Activated CD8-positive, alpha-beta T cell treated with anti-CD3 and anti-CD28 coated beads, Interleukin-2, amount 10 ng/mL, durations not matched to agents 7 days and 5 days (primary cell): ENCODE measurements at places on chromosomes 3 and 15. TPM values are rescaled to one million over a fixed set of nuclear protein-coding genes. Genes with fewer than 3 reads are reported as not detected.

Gene SPINK8
- not detected for total RNA-seq

GRCh38 chr3:47041114-47041513 is 61.6 kb downstream of the NBEAL2 start:
- H3K36me3 ChIP-seq = peaks cover 46% of the 10 kb centered on the region
- no peaks in the 10 kb centered on the region for H3K27me3 ChIP-seq
- DNase-seq = no peak
- no peak overlapping the region for H3K4me3 ChIP-seq

Gene SI
- not detected for total RNA-seq

GRCh38 chr15:28901987-28902745 is 16.4 kb downstream of the APBA2 start:
- no peak overlapping the region for H3K27ac ChIP-seq
- H3K27me3 ChIP-seq = no peaks in the 10 kb centered on the region
- no peaks in the 10 kb centered on the region for H3K36me3 ChIP-seq
- H3K4me1 ChIP-seq = peaks cover 25% of the 10 kb centered on the region

GRCh38 chr3:169998668-169999131 is 32.1 kb downstream of the SEC62 start:
- no peak for DNase-seq
- no peak overlapping the region for H3K4me3 ChIP-seq
- H3K27me3 ChIP-seq = no peaks in the 10 kb centered on the region
- H3K4me1 ChIP-seq = peaks cover 29% of the 10 kb centered on the region
- peaks cover 19% of the 10 kb centered on the region for H3K36me3 ChIP-seq

DNA sequence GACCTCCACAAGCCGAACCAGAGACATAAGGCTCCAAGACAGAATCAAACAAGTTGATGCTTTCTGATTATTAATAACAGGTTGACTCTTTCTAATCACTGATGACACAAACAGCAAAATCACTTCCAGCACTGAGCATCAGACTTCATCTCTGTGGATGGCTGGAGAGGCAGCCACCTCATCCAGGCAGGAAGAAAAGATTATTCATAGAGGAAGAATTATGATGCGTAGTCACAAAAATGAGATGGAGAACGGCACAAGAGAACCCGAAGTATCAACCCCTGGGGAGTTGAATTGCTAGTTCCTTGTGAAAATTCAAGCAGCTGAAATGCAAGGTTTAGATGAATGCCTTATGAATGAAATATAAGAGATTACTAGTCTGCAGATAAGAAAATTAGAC is 49.9 kb upstream of the LMCD1 start:
- no peak overlapping the region for H3K27ac ChIP-seq
- no peaks in the 10 kb centered on the region for H3K4me1 ChIP-seq
- no peaks in the 10 kb centered on the region for H3K36me3 ChIP-seq
- no peak for DNase-seq
- peaks cover 2% of the 10 kb centered on the region for H3K27me3 ChIP-seq

DNA sequence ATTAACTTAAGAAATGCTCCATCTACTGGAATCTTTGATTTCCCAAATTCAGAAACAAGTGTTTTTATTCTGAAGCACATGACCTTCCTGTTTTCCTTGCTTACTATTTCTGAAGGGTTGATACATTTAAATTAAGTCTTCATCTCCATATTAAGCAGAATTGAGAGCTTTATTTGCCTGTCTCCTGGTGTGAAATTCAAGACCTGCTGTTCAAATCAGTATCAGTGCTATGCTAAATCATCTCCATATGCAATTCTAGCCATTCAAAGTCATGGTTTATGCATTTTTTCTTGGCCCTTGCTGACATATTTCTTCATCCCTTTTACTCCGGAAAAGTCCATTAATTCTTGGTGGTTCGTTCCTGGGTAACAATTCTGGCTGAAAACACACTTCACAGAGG is 195.4 kb downstream of the ATP8B4 start:
- H3K4me3 ChIP-seq = no peak overlapping the region
- DNase-seq = no peak
- peaks cover 46% of the 10 kb centered on the region for H3K36me3 ChIP-seq
- H3K4me1 ChIP-seq = no peaks in the 10 kb centered on the region
- H3K27ac ChIP-seq = no peak overlapping the region

- peaks cover 60% of the 10 kb centered on the region for H3K36me3 ChIP-seq
- H3K27me3 ChIP-seq = no peaks in the 10 kb centered on the region
- no peak overlapping the region for H3K4me3 ChIP-seq
- H3K4me1 ChIP-seq = peaks cover 23% of the 10 kb centered on the region
- no peak for DNase-seq
Observed at GRCh38 chr3:136931606-136932005, 26.2 kb upstream of the IL20RB start.

GRCh38 chr15:43899928-43900327 is 73.1 kb downstream of the WDR76 start:
- no peaks in the 10 kb centered on the region for H3K36me3 ChIP-seq
- peaks cover 4% of the 10 kb centered on the region for H3K4me1 ChIP-seq
- no peak overlapping the region for H3K4me3 ChIP-seq
- no peaks in the 10 kb centered on the region for H3K27me3 ChIP-seq
- DNase-seq = no peak
- H3K27ac ChIP-seq = no peak overlapping the region

DNA sequence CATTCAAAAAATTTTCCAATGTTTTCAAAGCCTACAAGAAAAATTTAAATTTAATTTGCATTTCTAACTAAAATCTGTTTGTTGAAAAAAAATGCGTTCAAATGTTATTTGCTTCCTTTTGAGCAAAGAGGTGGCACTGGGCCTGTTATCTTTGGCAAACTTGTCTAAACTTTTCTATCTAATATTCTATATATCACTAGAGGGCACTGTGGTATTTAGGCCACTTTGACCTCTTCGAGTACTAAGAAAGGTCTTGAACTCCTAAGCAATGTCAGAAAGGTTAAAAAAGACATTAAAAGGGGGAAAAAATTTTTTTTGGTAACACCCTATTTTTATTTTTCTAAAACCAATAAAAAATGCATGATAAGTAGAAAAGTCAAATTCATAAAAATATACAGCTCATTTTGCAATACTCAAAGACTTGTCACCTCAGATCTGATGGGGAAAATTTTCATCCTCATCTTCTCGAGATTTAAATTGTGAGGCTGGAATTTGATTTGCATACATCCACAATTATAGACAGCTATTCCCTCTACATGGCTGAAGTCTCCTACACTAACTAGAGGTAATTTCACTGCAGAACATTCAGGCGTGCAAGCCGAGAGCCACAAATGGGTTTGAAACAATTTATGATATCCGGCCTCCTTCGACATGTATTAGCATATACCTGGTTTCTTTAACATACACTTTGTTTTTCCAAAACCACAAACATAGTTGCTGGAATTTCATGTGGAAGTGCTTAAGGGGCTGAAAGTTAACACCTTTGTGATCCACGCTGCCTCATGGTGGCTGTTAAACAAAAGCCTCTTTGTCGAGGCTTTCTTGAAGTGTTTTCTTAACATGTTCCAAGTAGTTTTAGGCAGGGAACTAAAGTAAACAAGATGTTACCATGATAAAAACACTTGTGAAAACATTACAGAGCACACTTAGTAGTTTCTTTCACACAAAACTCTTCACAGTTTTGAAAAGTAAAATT is 576.4 kb downstream of the FOXP1 start:
- no peak for DNase-seq
- peaks cover 56% of the 10 kb centered on the region for H3K4me1 ChIP-seq
- no peak overlapping the region for H3K27ac ChIP-seq
- no peaks in the 10 kb centered on the region for H3K27me3 ChIP-seq
- H3K36me3 ChIP-seq = peaks cover 33% of the 10 kb centered on the region

DNA sequence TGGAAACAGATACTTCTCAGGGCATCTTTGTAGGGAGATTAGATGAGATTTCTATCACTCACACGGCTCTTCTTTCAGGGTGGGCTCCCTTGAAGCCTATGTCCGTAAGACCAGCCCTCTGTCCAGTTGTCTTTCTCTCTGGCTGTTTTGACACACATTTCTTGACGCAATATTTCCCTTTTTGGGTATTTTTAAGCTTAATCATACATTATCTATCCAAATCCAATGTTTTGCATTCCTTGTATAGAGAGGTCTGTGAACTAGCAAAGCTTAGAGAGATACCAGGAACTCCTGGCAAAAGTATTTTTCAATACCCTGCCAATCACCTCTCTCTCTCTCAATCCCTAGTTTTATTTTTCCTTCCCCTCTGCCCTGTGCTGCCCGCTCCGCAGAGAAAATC is 79.3 kb downstream of the EOMES start:
- no peak overlapping the region for H3K4me3 ChIP-seq
- H3K27me3 ChIP-seq = no peaks in the 10 kb centered on the region
- no peak for DNase-seq
- H3K27ac ChIP-seq = no peak overlapping the region
- H3K36me3 ChIP-seq = peaks cover 7% of the 10 kb centered on the region
- peaks cover 14% of the 10 kb centered on the region for H3K4me1 ChIP-seq

DNA sequence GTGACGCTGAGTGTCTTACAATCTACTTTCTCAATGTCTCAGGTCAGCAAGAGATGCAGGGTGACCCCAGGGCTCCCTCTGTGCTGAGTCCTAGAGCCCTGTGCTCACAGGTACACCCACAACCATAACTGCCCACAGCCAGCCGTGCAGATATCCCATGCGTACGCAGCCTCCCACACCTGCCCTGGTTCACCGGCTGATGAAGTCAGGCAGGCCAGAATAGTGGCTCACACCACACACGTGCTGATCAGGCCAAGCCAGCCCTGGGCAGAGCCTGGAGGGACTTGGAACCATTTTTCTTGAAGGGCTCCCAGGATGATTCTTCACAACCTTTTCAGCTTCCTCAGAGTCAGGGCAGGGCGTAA is 63.6 kb upstream of the RPL32 start:
- H3K4me1 ChIP-seq = peaks cover 14% of the 10 kb centered on the region
- no peak for DNase-seq
- no peak overlapping the region for H3K27ac ChIP-seq
- H3K4me3 ChIP-seq = no peak overlapping the region
- no peaks in the 10 kb centered on the region for H3K27me3 ChIP-seq

- H3K27ac ChIP-seq = peak overlapping the region; percentile 91
Observed at GRCh38 chr15:43134157-43134635, 810 bp downstream of the TMEM62 start.

Gene GOLGA8Q
- 6.1 TPM for total RNA-seq

- no peaks in the 10 kb centered on the region for H3K4me1 ChIP-seq
- DNase-seq = no peak
- no peaks in the 10 kb centered on the region for H3K27me3 ChIP-seq
- no peak overlapping the region for H3K27ac ChIP-seq
- no peaks in the 10 kb centered on the region for H3K36me3 ChIP-seq
Observed at GRCh38 chr3:65854606-65855304, 184.0 kb downstream of the MAGI1 start.

DNA sequence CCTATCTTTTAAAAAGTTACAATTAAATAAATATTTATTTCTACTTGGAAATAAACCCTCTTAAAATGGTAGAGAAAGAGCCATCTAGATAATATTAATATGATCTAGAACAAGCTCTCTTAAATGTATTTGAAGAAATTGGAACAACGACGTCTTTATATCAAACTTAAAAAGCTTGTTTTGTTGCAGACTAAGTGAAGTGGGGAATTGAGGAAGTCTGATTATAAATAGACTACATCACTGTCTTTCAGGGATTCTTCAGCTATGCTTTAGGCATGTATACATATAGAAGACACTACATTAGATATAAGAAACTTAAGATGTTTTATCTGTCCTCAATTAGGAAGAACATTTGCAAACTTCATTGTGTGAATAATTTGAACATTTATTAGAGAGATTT is 1.8 kb downstream of the BCHE start:
- no peak overlapping the region for H3K4me3 ChIP-seq
- no peaks in the 10 kb centered on the region for H3K36me3 ChIP-seq
- no peak overlapping the region for H3K27ac ChIP-seq
- no peak for DNase-seq
- no peaks in the 10 kb centered on the region for H3K27me3 ChIP-seq

Gene SLC22A14
- total RNA-seq = not detected

DNA sequence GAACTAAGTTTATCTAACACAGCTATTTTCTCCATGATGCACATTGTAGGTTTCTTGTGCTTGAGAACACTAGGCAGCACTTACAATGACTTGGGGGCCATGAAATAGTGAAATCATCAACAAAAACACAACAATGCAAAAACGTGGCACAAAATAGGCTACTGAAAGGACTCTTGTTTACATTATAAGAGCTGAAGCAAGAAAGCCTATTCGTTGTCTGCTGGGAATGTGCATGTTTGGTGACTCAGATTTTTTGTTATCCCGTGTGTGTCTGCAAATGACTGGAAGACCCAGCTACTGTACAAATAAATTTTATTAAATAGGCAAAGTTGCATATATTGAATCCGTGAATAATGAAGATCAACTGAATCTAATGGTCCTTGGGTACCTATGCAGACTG is 85.0 kb downstream of the TCF12 start:
- no peak overlapping the region for H3K27ac ChIP-seq
- no peak overlapping the region for H3K4me3 ChIP-seq
- no peak for DNase-seq
- H3K27me3 ChIP-seq = no peaks in the 10 kb centered on the region
- peaks cover 6% of the 10 kb centered on the region for H3K4me1 ChIP-seq

GRCh38 chr3:143183665-143183964 is 64.0 kb downstream of the CHST2 start:
- DNase-seq = no peak
- no peak overlapping the region for H3K27ac ChIP-seq

Gene DAZL
- total RNA-seq = not detected

Gene MRAS
- total RNA-seq = not detected

Gene SOX14
- total RNA-seq = not detected

DNA sequence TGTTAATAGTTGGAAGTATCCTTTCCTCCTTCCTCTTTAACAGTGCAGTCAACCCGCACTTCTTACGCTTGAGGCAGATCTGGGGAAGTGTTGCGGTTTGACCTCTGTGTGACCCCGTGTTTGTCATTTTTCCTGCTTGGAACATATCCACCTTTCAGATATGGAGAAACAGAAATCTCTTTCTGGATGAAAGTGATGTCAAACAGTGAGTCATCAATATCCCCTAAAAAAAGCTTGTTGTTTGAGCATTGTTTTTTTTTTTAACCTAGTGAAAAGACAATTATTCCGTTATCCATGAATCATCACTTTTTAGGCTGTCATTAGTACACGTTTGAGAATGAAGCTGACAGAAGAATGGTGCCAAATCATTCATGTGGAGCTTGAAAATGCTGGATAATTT is 293.7 kb downstream of the ARPP21 start:
- H3K36me3 ChIP-seq = no peaks in the 10 kb centered on the region
- no peaks in the 10 kb centered on the region for H3K4me1 ChIP-seq
- H3K4me3 ChIP-seq = no peak overlapping the region
- no peak overlapping the region for H3K27ac ChIP-seq
- no peak for DNase-seq
- no peaks in the 10 kb centered on the region for H3K27me3 ChIP-seq

Gene KCNH8
- not detected for total RNA-seq

Gene GOLIM4
- 5.6 TPM for total RNA-seq

- no peak overlapping the region for H3K4me3 ChIP-seq
- peaks cover 28% of the 10 kb centered on the region for H3K27me3 ChIP-seq
- DNase-seq = no peak
- H3K4me1 ChIP-seq = peaks cover 6% of the 10 kb centered on the region
- H3K27ac ChIP-seq = no peak overlapping the region
Observed at GRCh38 chr3:128427872-128428822, 38.5 kb downstream of the DNAJB8 start.

- H3K4me3 ChIP-seq = peak overlapping the region; percentile 55
- peak overlapping the region; percentile 89 for H3K27ac ChIP-seq
- H3K4me1 ChIP-seq = peaks cover 49% of the 10 kb centered on the region
Observed at GRCh38 chr3:141553055-141553454, 66.2 kb downstream of the RASA2 start.
